Caki2 (cell line): ENCODE measurements at places on chromosomes 16 and 17. TPM values are rescaled to one million over a fixed set of nuclear protein-coding genes. Genes with fewer than 3 reads are reported as not detected.

Gene ADORA2B
- 57.2 and 60.0 TPM in 2 replicates for total RNA-seq

Gene SDR42E1
- not detected in 2 replicates for total RNA-seq

Gene MFAP4
- not detected in 2 replicates for total RNA-seq

Gene CASKIN1
- total RNA-seq = 0.03 TPM in 1 of 2 replicates, not detected in the other

Gene SLC38A8
- not detected in 2 replicates for total RNA-seq

Gene CCL5
- 16.0 and 21.5 TPM in 2 replicates for total RNA-seq

Gene KRT12
- not detected in 2 replicates for total RNA-seq

Gene PDILT
- total RNA-seq = not detected in 2 replicates

Gene SLC5A11
- total RNA-seq = not detected in 2 replicates

Gene PROCA1
- 4.2 and 7.4 TPM in 2 replicates for total RNA-seq

Gene SP6
- total RNA-seq = 2.4 and 4.6 TPM in 2 replicates

Gene COG7
- 29.4 and 42.6 TPM in 2 replicates for total RNA-seq

Gene PMP22
- total RNA-seq = 8.7 and 13.6 TPM in 2 replicates

Gene XAF1
- not detected in 2 replicates for total RNA-seq

Gene MYH1
- total RNA-seq = not detected in 2 replicates

Gene SLC13A2
- not detected in 2 replicates for total RNA-seq

Gene CLEC3A
- total RNA-seq = not detected in 2 replicates

Gene UNC13D
- total RNA-seq = 1.5 and 2.2 TPM in 2 replicates

Gene MYH2
- not detected in 2 replicates for total RNA-seq

Gene SSTR5
- total RNA-seq = 4.0 and 9.1 TPM in 2 replicates

Gene CNTD1
- total RNA-seq = 0.09 TPM in 1 of 2 replicates, not detected in the other

Gene NOS2
- total RNA-seq = 1.2 TPM in 1 of 2 replicates, not detected in the other

Gene TP53TG3B
- not detected in 2 replicates for total RNA-seq

Gene SLC13A5
- total RNA-seq = not detected in 2 replicates

Gene EFNB3
- not detected in 2 replicates for total RNA-seq

Gene DNASE1L2
- 0.98 TPM in 1 of 2 replicates, not detected in the other for total RNA-seq

Gene LYRM1
- 35.6 and 52.1 TPM in 2 replicates for total RNA-seq

Gene C17orf50
- total RNA-seq = not detected in 2 replicates

Gene SCNN1G
- 0.30 TPM in 1 of 2 replicates, not detected in the other for total RNA-seq

Gene MYH8
- not detected in 2 replicates for total RNA-seq

Gene PRM1
- not detected in 2 replicates for total RNA-seq

Gene PHF23
- 28.0 and 39.4 TPM in 2 replicates for total RNA-seq

Gene KLHL10
- not detected in 2 replicates for total RNA-seq

Gene VMO1
- not detected in 2 replicates for total RNA-seq

Gene HOXB3
- 1.1 and 15.0 TPM in 2 replicates for total RNA-seq

Gene MYH11
- not detected in 2 replicates for total RNA-seq
